H4 (cell line): ENCODE measurements at places on chromosomes 2 and 18.

DNA sequence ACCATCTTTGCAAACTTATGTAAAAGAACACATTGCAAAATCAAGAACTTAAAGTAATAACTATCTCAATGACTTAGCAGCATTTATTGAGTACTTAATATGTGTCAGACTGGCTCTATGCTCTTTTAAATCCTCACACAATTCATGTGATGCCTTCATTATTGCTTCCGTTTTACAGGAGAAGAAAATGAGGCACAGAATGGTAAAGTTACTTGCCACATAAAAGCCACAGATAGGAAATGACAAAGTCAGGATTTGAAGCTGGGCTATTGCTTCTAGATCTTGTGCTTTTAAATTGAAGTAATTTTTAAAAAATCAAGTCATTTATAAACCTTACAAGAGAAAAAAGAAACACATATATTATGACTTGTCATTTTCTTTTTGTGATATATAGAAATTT is 174.2 kb downstream of the WDR7 start:
- DNase-seq = no peak

DNA sequence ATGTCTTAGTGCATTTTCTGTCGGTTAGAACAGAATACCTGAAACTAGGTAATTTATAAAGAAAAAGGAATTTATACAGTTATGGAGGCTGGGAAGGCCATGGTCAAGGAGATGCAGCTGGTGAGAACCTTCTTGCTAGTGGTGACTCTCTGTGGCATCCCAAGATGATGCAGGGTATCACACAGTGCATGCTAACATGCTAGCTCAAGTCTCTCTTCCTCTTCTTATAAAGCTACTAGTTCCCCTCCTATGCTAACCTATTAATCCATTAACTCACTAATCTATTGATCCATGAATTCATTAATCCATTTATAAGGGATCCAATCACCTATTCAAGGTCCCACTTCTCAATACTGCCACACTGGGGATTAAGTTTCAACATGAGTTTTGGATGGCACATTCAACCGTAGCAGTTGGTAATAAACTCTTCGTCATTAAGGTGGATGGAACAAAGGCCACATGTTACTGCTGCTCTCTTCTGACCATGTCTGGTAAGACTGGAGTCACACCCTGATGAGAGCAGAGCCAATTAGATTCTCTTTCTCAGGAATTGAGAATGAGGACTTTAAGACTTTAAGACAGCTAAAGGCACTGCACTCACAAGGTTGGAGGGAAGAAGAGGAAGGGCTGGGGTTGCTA is 211.6 kb upstream of the SMAD7 start:
- no peak for DNase-seq

DNA sequence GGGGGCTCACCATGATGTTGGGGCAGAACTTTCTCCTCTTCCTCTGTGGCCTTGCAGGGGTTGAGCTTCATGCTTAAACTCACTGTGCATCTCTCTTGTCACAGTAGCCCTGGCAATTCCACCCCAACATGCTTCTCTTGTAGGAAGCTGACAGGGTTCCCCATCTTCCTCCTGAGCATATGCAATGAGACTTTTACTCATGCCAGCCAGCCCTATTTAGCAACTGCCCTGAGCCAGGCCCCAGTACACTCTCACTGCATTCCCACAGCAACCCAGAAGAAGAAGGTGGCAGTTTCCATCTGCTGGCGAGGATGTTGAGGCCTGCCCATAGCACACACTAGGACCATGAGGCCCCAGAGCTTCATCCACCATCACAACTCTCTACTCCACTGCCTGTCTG is 72.2 kb upstream of the TEX51 start:
- DNase-seq = no peak

- DNase-seq = peak; percentile 57
These were observed 10.2 kb upstream of the TTC32 start for GRCh38 chr2:19911808-19912509.

DNA sequence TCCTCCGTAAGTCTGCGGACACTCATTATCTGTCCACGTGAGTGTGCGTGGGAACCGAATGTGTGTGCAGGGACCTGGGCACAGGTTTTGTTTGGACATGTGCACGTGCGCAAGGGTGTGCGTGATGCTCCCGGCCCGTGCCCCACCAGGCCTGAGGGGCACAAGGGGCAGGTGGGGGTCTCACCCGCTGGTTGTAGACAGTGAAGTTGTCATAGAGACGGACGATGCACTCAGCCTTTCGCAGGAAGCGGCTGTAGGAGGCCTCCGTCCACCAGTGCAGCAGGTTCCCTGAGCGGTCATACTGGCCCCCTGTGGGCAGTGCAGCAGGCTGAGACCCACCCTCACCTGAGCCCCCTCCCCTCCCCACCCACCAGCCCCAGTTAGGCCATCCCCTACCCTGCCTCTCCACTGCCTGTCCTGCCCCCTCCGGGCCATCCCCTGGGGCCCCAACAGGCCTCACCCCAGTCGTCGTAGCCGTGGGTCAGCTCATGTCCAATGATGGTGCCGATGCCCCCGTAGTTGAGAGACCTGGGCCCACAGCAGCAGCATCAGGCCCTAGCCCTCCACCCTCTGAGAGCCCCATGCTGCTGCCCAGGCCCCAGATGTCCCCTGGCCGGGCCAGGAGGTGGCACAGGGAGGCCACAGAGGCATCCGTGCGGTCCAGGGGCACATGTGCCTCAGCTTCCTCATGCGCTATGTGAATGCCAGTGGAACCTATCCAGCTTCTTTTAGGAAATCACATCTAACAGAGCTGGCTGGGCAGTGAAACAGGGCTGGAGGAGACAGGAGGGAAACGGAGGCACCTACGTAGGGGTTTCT is 6.1 kb downstream of the ECEL1 start:
- DNase-seq = no peak

DNA sequence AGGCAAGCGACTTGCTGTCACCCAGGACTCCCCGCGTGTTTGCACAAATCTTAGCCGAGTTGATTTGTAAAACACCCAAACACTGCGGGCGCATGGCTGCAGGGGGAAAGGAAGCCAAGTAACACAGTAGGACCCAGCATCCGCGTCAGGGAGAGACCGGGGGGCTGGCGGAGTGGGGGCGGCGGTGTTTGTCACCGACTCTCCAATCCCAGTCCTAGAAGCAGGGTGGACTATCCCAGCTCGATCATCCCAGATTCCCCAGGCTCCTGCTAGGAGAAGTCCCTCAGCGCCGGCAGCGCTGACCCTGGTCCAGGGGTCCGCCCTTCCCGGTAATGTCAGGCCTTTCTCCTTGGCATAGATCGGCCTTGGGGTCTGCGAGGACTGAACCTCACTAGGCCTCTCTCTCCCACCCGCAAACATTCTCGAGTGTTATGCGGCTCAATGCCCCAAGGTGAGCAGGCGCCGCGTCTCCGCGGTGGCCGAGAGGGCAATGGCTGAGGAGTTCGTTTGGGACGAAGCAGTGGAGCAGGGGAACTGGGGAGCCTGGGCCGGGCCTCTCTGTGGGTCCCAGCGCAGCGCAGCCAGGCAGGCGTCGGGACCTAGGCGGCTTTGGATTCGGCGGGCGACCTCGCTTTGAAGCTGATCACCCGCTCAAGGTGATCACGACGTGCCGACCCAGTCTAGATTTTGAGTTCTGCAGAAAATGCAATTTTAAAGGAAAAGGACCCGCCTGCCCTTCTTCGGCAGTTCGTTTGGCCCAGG is 1.5 kb upstream of the GDF7 start:
- DNase-seq = no peak

DNA sequence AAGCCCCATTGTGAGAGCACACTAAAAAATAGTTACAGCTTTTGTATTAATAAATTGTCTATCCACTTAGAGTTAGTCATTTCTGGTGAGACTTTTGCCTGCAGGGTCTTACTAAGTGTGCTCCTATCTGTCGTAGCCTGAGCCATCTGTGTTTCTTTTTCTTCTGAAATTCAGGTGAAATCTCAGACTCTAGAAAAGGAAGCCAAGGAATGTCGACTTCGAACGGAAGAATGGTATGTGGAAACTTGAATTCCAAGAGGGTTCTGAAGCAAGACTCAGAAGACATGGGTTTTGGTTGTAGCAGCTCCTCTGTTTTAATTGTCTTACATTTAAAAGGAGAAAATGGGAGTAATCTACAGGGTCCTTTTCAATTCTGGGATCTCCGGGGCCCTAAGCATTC is 70.0 kb upstream of the STON1 start:
- DNase-seq = no peak

GRCh38 chr18:48612917-48613316 is 74.1 kb downstream of the CTIF start:
- DNase-seq = no peak

DNA sequence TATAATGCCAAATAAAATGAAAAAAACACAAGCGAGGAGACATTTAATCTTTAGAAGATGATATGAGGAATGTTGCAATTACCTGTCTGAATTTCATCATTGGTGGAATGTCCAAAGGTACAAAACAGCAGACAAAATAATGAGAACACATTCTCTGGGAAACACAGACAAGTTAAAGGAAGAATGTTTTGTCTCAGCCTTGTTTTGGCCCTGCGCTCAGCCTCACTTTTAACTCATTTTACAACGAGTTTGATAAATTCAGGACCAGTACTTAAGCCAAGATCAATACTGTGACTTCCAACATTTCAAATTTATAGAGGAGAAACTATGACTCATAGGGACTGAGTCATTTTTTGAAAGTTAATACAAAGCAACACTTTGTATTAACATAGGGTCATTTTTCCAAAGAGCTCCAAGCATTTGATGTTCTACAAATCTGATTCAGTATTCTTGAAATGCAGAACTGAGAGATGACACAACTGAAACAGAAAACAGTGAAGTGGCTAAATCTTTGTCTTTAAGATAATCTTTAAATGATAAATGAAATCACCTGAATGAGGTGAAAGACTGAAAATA is 833.2 kb upstream of the CHAC2 start:
- DNase-seq = peak; percentile 13

GRCh38 chr2:67752969-67753368 is 309.8 kb downstream of the C1D start:
- DNase-seq = peak; percentile 57

GRCh38 chr2:128765811-128766210 is 447.1 kb upstream of the HS6ST1 start:
- DNase-seq = no peak

- DNase-seq = no peak
These were observed 38.1 kb upstream of the HNRNPA3 start for GRCh38 chr2:177174486-177174885.

- DNase-seq = no peak
These were observed 144.7 kb downstream of the NDUFA10 start for GRCh38 chr2:239880396-239880795.

- DNase-seq = no peak
These were observed 69.8 kb downstream of the REV1 start for GRCh38 chr2:99420031-99420430.

DNA sequence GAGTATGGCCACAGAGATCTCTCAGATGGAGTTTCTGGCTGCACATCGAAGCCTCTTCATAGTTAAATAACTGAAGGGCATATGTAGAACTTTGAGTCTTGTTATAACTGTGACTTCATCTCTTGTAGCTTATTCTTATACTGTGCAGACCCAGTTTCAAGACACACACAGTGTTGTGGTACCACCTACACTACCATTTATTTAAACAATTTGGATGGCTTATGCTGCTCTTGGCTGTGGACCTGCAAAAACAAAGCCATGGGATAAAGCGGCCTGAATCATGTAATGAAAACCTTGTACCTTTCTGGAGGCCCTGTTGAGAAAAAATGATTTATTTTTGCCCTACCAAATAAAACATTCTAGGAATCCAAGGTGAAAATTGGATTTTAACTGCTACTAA is 262.8 kb upstream of the RASGRP3 start:
- DNase-seq = no peak

DNA sequence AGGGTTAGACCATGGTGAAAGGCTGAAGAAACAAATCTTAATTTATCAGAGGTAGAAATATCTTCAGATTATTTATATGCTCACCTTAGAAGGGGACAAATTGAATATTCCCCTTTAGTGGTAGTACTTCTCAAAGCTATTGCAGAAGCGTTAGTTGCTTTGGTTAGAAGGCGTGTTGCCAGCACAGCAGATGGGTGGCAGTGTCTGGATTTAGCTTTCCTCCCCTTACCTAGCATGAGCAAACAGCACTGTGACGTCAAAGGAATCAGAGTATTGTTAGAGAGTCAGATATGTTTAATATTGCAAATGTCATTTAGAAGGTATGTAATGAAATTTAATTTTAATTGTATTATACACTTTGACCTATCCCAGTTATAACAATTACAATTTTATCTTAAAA is 27.2 kb upstream of the GALR1 start:
- DNase-seq = no peak

- DNase-seq = peak; percentile 94
These were observed 4.5 kb downstream of the ZFP36L2 start for GRCh38 chr2:43221763-43222474.

- no peak for DNase-seq
These were observed 10.7 kb downstream of the ZEB2 start for GRCh38 chr2:144509001-144509878.

DNA sequence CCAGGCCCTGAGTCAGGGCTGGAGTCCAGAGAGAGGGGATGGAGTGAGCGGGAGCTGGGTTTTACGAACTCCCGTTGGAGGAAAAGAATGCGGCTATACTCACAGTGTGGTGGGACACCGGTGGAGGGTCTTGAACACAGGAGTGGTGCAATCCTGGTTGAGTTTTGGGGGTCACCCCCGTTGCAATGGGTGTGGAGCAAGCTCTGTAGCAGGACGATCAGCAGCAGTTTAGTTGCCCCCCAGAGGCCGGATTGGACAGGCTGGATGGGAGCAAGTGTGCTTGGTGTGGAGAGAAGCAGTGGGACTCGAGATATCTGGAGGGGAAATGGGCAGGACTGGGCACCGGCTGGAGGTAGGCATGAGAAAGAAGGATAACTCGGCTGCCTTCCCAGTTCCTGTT is 72.3 kb upstream of the TWIST2 start:
- DNase-seq = no peak

DNA sequence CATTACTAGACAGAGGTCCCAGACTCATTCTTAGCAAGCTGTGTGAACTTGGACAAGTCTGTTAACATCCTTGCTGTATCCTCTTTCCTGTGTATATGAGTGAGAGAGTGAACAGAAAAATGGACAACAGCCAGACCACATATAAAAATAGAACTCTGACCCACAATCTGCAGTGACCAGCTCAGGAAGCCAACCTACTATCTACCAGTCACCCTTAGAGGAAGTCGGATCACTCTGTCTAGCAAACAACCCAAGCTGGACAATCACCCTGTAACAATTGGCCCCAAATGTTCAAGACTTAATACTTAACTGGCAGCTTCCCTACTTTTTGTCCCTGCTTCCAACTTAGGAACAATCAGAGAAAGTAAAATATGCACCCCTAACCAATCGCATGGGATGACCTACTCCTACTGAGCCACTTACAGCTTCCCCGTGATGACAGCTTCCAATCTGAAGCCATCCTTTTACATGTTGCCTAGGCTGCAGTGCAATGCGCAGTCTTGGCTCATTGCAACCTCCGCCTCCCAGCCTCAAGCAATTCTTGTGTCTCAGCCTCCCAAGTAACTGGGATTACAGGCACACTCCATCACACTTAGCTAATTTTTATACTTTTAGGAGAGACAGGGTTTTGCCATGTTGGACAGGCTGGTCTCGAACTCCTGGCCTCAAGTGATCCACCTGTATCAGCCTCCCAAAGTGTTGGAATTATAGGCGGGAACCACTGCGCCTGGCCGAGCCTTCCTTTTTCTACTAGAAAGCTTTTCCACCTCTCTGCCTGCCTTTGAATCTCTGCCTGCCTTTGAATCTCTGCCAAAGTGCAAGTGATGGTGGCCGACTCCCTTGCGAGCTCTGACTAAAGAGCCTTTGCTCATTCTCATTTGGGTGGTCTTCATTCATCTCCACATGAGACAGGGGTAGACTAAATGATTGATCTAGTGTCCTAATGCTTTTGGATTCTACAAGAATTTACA is 158.3 kb upstream of the NDUFV2 start:
- DNase-seq = peak; percentile 44

- no peak for DNase-seq
These were observed 520.8 kb downstream of the RNF144A start for GRCh38 chr2:7437716-7438632.
